Tibial artery (tissue), 4 donors: ENCODE measurements at places on chromosomes 5 and 9.

DNA sequence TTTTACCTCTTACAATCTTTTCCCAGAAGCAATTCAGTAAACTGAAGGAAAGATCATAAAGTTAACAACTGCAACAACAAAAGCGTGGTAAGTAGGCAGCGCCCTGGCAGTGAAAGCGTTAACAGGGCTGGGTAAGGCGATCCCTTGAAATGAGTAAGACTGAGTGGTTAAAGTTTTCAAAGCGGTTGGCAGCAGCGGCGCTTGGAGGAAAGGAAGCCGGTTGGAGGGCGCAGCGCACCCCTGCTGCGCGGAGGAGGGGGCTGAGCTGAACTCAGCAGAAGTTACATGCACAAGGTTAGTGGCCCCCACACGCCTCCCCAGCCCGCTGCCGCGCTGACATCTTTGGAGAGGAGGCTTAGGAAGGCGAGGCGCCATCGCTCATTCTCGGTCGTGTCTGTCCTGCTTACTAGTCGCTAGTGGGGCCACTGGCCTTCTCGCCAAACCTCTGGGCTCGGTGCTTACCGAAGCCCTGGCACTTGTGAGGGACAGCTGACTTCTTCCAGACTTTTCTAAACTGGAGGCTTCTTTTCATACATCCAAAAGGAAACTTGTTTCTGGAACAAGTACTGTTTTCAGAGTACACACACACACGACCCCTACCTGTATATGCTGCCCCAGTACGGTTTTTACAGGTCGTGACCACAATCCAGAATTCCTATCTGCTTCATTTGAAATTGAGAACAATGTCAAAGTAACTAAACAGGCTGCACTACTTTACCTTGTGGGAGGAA, at the start of gene SH3RF2:
Gene SH3RF2, plus strand, starts transcription at position 178 of the 731 bp plus-strand sequence. CDS start 1,351 bp downstream, outside the sequence.
- no peaks in the 10 kb centered on the region for H3K27me3 ChIP-seq
- no peaks in the 10 kb centered on the region for H3K36me3 ChIP-seq
- DNase-seq = peak; percentile 74
- H3K4me1 ChIP-seq = peaks cover 43% of the 10 kb centered on the region

- H3K4me3 ChIP-seq = no peak within 1 kb of the TSS
- no peaks in the 10 kb centered on the region for H3K4me1 ChIP-seq
- no peaks in the 10 kb centered on the region for H3K27me3 ChIP-seq
- no peak within 1 kb of the TSS for H3K27ac ChIP-seq
- DNase-seq = no peak
- H3K36me3 ChIP-seq = no peaks in the 10 kb centered on the region
These were observed at the start of gene ATP10B for GRCh38 chr5:160852049-160852448. ATP10B (minus strand) TSS chr5:160852211; CDS start chr5:160688074, 164,137 bp downstream.

DNA sequence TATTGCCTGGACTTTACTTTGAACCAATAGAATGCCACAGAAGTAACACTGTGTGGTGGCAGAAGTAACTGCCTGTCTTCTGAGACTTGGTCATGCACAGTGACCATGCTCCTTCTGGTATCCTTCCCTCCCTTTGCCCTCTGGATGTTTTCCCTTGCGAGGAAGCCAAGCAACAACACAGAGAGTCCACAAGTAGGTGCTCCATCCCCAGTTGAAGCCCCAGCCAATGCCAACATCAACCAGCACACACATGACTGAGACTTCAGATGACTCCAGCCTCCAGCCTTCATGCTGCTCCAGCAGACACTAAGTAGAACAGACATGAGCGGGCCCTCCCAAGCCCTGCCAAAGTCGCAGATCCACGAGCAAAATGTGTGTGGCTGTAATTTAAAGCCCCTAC, 129.6 kb downstream of the EPB41L4A start:
- no peaks in the 10 kb centered on the region for H3K27me3 ChIP-seq
- H3K4me1 ChIP-seq = no peaks in the 10 kb centered on the region
- no peak overlapping the region for H3K4me3 ChIP-seq
- no peak for DNase-seq

DNA sequence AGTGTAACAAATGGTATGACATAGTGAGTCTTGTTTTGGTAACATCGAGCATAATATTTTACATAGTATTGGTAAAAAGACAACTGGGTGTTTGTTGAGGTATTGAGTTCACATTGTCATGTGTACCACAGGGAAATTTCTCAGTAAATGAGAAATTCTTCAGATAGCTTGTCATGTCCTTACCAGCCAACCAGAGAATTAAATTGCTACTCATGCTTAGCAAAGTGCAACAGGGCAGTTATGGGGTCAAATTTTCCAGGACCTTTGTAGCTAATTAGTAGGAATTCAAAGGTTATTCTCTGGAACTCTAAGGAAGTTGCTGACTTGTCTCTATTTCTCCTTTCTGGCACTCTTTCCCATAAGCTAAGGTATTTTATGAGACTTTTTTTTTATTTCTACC, 595.7 kb downstream of the EFNA5 start:
- H3K4me1 ChIP-seq = no peaks in the 10 kb centered on the region
- no peak overlapping the region for H3K4me3 ChIP-seq
- H3K36me3 ChIP-seq = no peaks in the 10 kb centered on the region
- DNase-seq = no peak
- H3K27ac ChIP-seq = no peak overlapping the region
- no peaks in the 10 kb centered on the region for H3K27me3 ChIP-seq

DNA sequence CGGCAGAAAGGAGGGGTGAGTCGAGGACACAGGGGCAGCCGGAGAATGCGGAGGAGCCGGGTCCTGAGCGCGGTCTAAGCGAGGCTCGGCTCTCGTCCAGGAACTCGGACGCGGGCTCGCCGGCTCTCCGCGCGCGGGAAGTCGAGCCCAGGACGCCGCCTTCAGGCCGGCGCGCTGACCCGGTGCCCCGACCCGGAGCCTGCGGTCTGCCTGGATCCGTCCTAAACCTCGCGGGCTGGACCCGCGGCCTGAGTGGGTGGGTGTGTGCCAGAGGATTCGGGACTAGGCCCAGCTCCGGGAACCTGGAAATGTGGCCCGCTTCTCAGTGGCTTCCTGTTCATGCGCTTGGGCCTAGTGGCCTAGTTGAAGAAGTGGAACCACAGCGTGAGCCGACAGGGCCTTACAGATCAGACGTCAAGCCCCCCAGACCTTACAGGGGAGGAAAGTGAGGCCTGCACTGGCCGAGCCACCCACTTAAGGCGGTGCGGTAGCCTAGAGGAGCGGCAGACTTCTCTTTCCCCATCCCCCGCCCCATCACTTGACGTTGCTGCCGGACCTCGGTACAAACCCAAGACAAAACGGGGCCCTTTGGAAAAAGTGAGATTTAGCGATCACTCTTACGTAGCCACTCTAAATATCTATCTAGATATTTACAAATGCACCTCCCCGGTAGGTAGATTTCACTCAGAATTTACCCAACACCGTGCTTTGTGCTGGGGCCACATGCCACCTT, 1.2 kb downstream of the CDKN2B-AS1 start:
- H3K4me3 ChIP-seq = peak overlapping the region; percentile 79
- H3K36me3 ChIP-seq = no peaks in the 10 kb centered on the region
- H3K27me3 ChIP-seq = no peaks in the 10 kb centered on the region
- H3K4me1 ChIP-seq = peaks cover 14% of the 10 kb centered on the region
- peak; percentile 66 for DNase-seq
